ENCODE measurements at places on chromosomes 16 and 17. TPM values are rescaled to one million over a fixed set of nuclear protein-coding genes. Genes with fewer than 3 reads are reported as not detected.

OR1A1 gene
- not detected for total RNA-seq

CFAP119 gene
- total RNA-seq, result 2.7 TPM

CCL7 gene
- not detected for total RNA-seq

ITGAL gene
- 9.4 TPM for total RNA-seq

RASL10B gene
- 0.42 TPM for total RNA-seq

ITGAX gene
- 9.6 TPM for total RNA-seq

HOXB4 gene
- total RNA-seq, result 0.75 TPM

GCGR gene
- total RNA-seq, result 20.7 TPM

GAN gene
- total RNA-seq, result 5.5 TPM

CCR7 gene
- total RNA-seq, result 0.08 TPM

CETP gene
- 24.0 TPM for total RNA-seq

RND2 gene
- total RNA-seq, result 1.9 TPM

PRM1 gene
- not detected for total RNA-seq

BEAN1 gene
- total RNA-seq, result not detected
